Esophagus squamous epithelium (tissue), 5 donors: ENCODE measurements at places on chromosomes 12 and 14.

GRCh38 chr14:92466059-92466458 lies 47.5 kb upstream of the RIN3 start:
- DNase-seq = no peak

GRCh38 chr12:57736741-57737466 lies 1.6 kb downstream of the AGAP2 start:
- no peak for DNase-seq

- no peak for DNase-seq
These were observed 159.6 kb upstream of the PZP start for GRCh38 chr12:9367828-9368227.

DNA sequence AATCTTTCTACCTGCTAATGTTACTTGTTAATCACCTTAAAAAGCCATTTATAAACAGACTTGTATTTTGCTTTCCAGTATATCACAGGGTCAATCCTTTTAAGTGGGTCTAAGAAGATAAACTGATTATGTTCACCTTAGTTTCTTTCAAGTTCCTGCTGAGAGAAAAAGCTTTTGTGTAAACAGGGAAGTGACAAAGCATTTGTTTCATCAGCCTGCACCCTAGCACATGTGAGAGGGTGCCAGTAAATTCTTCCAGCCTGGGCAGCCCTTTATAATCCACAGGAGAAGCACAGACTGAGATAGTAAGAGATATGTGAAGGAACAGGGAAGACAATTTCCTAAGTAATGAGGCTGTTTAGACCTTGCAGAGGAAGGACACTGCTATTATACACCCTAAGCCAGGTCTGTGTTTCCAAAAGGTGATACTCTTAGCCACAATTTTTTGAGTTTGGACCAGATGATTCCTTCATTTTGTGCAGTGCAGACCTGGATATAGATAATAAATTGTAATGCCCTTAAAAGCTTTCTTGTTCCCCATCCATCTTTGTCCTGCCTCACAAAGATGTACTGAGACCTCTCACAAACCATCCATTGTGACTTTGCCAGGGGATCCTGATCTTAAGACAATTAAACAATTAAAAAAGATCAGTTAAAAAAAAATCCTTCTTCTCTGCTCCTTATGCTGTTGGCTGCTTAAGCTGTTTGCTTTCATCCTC lies 150.7 kb downstream of the KTN1 start:
- no peak for DNase-seq

DNA sequence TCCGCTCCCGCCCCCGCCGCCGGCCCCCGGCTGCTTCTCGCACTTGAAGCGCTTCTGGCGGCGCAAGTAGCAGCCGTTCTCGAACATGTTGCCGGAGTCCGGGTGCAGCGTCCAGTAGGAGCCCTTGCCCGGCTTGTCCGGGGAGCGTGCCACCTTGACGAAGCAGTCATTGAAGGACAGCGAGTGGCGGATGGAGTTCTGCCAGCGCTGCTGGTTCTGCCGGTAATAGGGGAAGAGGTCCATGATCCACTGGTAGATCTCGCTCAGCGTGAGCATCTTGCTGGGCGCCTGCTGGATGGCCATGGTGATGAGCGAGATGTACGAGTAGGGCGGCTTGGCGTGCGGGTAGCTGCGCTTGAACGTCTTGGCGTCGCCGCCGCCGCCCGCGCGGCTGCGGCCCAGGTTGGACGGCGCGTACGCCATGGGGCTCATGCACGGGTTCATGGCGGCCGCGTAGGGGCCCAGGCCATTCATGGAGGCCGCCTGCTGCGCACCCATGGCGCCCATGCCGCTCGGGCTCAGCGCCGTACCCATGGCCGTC lies 3.0 kb downstream of the FOXA1 start:
- no peak for DNase-seq

DNA sequence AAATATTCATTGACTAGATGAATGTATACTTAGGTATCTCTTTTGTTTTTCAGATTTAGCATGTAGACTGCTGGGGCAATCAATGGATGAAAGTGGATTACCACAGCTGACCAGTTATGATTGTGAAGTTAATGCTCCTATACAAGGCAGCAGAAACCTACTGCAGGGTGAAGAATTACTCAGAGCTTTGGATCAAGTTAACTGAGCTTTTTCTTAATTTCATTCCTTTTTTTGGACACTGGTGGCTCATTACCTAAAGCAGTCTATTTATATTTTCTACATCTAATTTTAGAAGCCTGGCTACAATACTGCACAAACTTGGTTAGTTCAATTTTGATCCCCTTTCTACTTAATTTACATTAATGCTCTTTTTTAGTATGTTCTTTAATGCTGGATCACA lies 15.3 kb upstream of the SNAPC1 start:
- no peak for DNase-seq

DNA sequence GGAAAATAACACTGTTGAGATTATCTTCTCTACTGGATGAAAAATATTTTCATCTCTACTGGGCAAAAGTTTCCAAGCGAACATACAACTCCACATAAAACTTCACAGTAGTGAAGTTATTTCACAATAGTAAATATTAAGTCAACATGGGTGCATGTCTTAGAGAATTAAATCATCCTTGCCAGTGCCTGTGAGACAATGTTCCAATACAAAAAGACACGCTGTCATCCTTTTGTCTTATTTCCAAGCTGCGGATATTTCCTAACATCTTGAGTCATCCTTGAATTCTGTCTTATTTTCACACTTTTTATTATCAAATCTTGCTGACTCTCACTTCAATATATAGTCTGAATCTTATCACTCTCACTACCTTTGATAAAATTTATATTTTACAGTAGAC lies 142.9 kb upstream of the KITLG start:
- no peak for DNase-seq

DNA sequence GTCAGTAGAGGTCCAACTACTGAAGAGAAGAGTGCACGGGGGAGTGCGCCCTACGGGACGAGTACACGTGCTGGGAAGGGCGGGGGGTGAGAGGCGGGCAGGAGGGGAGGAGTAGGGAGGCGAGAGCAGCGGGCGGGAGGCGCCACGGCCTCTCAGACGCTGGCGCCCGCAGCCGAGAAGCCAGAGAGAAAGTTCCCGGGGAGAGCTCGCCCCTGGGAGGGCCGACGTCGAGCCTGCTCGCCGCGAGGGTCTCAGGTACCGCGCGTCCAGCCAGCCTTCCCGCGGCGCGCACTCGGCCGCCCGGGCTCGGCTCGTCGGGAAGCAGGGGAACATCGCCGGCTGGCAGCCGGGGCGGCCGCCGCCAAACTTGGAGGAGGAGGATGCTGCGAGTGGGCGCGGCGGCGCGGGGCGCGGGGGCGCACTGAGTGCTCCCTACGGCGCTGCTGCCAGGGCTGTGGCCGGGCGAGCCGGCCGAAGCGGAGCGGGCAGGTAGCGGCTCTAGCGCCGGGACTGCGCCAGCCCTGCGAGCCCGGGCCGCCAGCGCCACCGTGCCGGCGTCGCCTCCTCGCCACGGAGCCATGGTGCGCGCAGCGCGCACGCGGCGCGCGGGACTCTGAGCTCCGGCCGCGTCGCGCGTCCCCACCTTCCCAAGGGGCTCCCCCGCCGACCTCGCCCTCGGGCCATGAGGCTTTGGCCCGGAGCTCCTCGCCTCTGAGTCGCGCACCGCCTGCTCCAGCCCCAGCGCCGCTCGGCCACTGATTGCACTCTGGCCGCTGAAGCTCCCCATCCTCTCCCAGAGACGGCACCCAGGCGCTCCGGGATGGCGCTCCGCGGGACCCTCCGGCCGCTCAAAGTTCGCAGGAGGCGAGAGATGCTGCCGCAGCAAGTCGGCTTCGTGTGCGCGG lies at the start of gene SLC24A4:
Gene SLC24A4 (plus strand): TSS at position 155 of the 905 bp plus-strand sequence. CDS start 666 bp downstream, at position 821.
- no peak for DNase-seq

- no peak for DNase-seq
These were observed 70.8 kb downstream of the DPF3 start for GRCh38 chr14:72822946-72823611.

DNA sequence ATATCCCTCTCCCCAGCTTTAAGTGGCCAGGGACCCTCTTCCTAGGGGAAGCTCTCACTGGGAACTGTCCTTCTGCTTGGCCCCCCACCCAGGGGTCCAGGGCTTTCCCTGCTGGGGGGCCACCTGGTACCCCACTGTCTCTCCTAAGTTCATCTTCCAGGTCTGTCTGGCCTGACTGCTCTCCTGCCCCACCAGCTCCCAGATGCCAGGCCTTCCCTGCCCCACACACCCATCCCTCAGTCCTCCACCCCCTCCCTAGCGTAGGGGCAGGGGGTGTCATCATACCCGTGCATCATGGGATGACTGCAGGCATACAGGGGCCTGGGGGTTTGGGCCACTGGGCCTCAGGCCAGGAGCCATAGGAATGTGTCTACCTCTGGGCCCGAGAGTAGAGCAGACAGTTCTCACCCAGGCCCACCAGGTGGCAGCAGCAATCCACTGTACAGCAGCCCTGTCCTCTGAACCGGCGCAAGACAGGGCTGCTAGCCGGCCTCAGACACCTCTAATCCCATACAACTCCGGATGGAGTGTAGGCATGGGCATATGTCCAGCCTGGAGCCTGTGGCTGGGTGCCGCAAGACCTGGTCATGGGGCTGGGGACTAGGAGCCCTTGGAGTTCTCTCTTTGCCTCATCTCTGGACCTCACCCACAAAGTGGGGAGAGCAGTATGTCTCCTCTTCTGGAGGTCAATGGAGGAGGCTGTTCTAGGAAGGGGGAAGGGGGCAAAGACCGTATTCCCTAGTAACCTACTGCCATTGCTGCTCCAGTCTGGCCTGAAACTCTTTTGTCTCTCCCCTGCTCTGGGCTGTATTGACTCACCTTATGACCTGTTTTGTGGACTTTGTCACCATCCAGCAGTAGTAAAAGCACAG lies 10.0 kb upstream of the SMARCD1 start:
- no peak for DNase-seq

DNA sequence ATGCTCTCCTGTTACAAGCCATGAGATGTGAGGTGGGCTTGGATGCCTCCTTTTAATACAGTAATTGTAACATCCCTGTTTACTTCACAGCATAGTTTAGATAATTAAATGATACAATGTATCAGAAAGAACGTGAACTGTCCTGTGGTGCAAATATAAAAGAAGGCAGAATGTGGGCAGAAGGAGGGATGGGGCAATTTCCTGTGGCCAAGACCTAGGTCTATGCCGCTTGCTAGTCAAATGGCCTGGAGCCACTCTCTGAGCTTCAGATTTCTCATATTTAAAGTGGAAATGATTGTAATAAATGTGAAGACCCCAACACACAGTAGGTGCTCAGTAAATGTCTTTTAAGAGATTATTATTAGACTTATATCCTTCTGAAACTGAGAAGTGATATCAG lies 24.0 kb upstream of the EVL start:
- DNase-seq = no peak

DNA sequence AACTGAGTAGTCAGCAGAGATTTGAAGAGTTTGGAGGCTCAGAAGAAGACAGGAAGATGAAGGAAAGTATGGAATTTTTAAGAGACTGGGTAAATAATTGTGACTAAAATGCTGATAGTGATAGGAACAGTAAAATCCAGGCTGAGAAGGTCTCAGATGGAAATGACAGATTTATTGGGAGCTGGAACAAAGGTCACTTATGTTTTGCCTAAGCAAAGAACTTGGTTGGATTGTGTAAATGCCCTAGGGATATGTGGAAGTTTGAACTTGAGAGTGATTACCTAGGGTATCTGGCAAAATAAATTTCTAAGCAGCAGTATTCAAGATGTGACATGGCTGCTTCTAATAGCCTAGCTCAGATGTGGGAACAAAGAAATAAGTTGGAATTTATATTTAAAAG lies 180.9 kb downstream of the TRHDE start:
- DNase-seq = no peak

DNA sequence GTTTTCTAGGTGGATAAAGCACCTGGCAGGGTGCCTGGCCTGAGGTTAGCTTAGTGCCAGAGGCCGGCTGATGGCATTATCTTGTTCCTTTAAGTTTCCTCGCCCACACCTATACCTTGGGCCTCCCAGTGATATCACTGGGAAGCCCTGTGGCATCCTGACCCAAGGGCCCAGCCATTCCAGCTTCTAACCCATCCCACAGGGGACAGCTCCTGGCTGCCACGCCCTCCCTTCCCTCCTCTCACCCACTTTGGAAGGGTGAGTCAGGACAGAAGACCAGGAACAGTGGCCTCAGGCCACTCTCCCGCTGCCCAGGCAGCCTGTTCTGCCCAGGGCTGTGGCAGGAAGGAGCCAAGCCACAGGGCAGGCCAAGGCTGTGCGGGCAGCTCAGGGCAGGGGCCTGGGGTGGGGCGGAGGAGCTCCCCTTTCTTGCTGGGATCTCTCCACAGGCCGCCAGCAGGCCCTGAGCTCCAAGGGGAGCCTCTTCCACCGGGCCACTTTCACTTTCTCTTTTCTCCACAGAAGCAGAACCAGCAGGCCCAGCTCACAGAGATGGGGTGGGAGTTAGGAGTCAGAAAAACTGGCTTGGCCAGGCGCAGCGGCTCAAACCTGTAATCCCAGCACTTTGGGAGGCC lies 75.1 kb downstream of the IRF2BPL start:
- no peak for DNase-seq

DNA sequence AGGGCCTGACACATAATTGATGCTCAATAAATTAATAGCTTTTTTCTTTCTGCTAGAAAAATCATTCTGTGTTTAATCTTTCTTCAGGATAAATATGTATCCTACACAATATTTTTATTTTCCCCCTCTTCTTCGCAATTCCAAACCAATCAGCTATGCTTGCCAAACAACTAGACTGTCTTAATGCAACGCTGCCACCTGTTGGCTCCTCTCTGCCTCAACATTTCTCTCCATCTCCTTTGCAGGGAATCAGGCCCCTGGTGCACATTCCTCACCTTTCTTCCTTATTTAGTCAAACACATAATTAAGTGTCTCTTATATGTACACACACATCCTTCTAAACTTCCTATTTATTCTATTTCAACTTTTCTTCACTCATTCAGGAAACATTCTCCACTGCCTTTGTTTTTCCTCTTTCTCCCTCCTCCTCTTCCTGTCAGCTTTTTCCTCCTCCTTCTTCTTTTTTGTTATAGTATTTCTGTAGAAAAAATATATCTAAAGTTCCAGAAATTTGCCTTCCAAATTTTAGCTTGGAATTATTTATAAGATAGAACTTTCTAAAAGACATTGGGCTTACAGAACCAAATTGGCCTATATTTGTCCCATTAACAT lies 406.0 kb downstream of the PRKD1 start:
- no peak for DNase-seq

DNA sequence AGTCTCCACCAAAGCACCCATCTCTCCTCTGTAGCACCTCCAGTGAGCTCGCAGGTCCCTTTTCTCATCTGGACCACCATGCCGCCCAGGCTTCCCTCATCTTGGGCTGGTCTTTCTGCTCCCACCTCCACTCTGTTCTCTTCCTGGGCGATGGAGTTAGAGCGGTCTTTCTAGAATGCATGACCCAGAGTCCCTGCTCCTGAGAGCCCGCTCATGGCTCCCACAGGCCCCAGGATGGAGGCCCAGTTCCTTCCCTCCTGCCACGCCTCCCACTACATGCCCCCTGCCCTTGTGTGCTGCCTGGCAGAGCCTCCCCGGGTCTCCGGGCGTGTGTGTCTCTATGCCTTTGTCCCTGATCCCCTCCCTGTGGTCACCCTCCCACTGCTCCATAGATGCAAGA lies 100.7 kb upstream of the RTL1 start:
- DNase-seq = no peak

- no peak for DNase-seq
These were observed 145.2 kb upstream of the ARID2 start for GRCh38 chr12:45584336-45584735.

GRCh38 chr12:111154147-111154834 lies 214.6 kb downstream of the PHETA1 start:
- no peak for DNase-seq

GRCh38 chr14:75044752-75045151 lies 6.5 kb downstream of the MLH3 start:
- no peak for DNase-seq

GRCh38 chr12:106906715-106907114 lies 49.0 kb upstream of the TMEM263 start:
- DNase-seq = no peak
